ENCODE measurements at places on chromosomes 12 and 14.

DNA sequence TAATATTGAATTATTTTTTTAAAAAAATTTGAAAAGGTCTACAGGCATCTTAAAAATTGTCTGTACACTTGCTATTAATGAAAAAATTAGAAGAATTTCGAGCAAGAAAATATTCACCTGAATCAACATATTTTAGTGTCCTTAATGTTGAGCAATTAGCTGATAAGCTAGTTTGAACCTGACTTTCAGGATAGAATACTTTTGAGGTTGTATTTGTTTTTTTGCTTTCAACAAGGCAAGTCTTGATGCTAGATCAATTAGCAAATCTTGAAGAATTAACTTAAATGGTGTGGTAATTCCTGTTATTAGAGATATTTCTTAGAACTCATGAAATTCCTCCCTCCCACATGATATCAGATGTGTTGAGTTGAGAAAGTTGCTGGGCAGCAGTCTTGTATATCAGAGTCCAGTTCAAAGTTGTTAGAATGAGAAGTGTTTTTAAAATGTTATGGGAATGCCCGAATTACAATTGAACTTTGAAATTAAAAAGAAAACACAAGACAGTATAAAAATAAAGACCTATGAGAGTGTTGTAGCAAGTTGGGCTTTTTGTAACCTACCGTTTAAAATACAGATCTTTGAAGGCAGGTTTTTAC, 119.2 kb downstream of the TRMT5 start:
- no peak for DNase-seq

DNA sequence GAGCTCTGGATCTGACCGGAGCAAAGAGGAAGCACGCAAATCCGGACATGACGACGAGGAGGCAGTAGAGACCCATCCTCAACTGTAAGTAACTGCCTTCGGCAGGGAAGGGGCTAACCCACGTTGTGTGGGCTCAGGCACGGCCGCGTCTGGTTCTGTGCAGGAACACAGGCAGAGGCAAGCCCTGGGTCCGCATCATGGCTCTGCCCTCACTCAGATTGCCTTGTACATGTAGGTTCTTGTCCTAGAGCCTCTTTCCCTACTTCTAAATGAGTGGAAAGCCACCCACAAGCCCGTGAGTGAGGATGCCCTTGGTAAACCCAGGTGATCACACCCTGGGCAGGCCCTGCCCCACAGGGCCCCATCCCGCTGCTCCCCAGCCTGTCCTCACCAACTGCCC, 8.9 kb upstream of the RPLP0 start:
- DNase-seq = no peak

GRCh38 chr12:39402922-39403321, 40.0 kb downstream of the KIF21A start:
- DNase-seq = no peak

- DNase-seq = no peak
Observed at GRCh38 chr14:68604361-68604730, 188.5 kb downstream of the ZFP36L1 start.

DNA sequence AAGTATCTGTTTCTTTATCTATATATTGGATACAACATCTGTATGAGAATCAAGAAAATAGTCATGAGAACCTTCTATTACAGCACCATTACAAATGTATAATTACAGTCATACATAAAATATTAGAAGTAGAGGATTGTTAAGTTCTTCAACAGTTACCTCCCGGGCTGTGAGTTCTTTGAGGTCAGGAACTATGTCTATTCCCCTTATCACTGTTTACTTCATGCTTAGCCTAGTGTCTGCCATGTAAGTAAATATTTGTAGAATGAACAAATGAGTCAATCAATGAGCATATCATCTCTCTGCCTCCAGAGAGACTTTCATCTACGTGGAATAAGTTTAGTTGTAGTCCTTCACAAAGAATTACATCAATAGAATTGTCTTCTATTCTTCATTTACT, 47.2 kb downstream of the PUS7L start:
- no peak for DNase-seq

DNA sequence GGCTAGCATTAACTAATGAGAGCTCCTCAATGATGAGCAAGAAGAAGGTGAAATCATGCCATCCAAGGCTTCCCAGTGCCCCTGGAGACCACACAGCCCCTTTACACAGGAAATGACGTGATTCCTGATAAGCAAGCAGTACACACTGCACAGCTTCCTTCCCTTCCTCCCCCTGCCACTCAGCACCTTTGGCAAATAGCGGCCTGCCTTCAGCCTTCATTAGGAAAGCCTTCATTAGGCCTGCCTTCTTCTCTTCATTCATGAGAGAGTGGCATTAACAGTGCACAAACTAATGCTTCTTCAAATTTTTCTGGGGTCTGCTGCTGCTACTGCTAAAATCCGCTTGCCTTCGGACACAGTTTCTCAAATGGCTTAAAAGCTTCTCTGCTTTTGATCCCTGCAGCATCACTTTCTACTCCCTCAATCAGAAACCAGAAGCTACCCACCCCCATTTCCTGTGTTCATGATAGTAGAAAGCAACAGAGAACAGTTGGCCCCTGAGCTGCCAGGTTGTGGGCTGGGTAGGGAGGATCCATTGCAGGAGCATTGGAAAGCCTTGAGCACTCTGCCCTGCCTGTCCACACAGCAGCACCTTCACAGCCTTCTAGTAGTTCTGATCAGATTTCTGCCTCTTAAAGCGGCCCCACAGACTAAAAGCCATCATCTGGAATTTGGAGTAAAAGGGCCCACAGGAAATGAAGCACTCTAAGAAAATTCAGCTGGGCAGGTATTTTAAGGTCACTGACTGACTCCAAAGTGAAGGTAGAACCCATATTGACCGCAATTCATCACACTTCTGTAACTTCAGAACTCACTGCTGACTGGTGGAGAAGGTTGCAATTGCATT, 103.8 kb upstream of the ETV6 start:
- DNase-seq = no peak

DNA sequence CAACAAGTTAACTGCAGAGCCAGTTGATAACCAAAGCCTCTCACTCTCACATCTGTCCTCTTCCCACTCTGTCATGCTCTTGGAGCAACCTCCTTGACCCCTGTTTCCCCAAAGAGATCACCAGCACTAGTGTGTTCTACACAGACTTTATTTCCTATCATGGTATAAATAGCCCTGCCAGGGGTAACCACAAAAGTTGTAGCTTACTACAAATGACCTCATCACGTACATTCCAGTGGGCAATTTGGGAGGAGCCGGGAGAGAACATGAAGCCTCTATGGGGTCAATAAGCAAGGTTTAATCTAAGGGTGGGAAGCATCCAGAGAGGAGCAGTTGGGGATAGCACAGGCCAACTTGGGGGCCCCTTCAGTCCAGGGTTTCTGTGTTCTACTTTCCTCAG, 186.5 kb downstream of the KCNA5 start:
- DNase-seq = no peak

Data from hippocampal formation (tissue), 2 donors.